T-helper 1 cell (primary cell): ENCODE measurements at places on chromosomes 6 and 20.

DNA sequence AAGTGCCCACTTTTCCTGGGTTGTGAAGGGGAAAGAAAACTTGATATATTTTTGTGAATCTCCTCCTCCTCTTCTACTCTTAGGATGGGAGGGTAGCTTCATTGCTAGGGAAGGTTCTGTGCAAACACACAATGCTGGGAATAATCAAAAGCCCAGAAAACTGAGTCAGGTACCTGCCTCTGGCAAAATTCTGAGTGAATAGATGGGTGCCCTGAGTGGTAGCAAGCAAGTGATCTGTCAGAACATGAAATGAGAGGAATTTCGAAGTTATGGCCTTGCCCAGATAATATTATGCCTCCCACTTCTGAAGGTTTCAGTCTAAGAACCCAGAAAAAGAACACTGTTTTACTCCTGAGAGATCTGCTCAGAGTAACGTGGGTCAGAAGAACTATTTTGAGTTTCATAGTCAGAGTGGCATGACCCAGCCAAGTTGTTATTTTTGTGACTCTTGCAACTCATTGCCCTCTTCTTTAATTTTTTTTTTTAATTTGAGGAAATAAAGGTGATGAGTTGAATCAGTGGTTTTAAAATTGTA, 158.3 kb downstream of the BMP2 start:
- no peak for DNase-seq

DNA sequence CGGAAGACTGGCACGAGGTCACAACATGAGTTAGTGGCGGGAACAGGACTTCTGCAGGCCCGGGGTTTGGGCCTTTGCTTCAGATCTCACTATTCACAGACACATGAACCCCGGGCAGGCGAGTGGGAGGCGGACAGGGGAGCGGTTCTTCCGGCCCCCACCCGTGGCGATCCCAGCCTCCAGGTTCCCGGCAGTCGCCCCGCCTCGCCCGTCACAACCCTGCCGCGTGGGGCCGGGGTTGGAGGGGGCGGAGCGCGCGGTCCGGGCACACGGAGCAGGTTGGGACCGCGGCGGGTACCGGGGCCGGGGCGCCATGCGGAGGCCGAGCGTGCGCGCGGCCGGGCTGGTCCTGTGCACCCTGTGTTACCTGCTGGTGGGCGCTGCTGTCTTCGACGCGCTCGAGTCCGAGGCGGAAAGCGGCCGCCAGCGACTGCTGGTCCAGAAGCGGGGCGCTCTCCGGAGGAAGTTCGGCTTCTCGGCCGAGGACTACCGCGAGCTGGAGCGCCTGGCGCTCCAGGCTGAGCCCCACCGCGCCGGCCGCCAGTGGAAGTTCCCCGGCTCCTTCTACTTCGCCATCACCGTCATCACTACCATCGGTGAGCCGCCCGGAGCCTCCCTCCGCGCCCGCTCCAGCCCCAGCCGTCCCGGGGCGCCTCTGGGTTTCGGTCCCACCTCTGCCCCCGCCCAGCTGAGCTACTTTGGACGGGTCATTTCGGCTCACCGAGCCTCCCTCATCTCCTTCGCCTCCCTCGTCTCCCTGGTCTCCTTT, at the start of gene KCNK15:
TSS of gene KCNK15 (plus strand) at position 268 of the 769 bp plus-strand sequence. CDS start at position 314, 46 bp downstream.
- DNase-seq = no peak

- no peak for DNase-seq
These were observed 30.8 kb downstream of the DUSP22 start for GRCh38 chr6:322940-323729.

DNA sequence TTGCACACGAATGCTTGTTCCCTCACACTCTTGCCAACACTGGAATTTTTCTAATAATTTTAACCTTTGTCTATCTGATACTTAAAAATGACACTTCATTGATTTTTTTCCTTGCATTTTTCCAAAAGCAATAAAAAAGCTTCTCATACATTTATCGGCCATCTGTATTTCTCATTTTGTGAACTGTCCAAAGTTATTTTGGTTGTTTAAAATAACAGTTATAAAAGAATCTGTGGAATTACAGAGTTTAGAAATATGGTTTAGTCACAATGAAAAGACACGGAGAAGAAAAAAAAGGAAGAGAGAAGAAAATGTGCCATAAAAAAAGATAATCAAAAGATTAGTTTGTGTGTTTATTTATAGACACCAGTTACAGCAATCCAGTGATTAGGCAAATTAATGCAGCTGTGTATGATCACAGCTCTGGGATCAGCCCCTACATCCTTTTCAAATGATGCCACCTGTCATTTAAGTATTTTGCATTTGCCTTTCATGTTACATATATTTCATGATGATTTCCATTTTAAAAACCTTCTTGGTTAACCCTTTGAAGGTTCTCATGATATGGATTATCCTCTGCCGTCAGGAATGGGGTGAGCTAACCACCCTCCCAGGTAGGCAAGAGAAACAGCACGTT, 171.7 kb downstream of the BACH2 start:
- no peak for DNase-seq

- DNase-seq = no peak
These were observed 2.8 kb downstream of the NKX2-4 start for GRCh38 chr20:21394551-21394950.

DNA sequence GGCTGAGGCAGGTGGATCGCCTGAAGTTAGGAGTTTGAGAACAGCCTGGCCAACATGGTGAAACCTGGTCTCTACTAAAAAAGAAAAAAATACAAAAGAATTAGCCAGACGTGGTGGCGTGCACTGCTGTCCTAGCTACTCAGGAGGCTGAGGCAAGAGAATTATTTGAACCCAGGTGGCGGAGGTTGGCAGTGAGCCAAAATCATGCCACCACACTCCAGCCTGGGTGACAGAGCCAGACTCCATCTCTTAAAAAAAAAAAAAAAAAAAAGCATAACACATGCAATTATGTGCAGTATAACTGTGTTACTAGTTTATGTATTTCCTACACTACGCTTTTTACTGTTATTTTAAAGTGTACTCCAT, 31.9 kb upstream of the FAM135A start:
- DNase-seq = no peak

GRCh38 chr20:37414224-37415035, 68.5 kb downstream of the SRC start:
- no peak for DNase-seq

- no peak for DNase-seq
These were observed 2.4 kb downstream of the COL20A1 start for GRCh38 chr20:63295422-63295821.

DNA sequence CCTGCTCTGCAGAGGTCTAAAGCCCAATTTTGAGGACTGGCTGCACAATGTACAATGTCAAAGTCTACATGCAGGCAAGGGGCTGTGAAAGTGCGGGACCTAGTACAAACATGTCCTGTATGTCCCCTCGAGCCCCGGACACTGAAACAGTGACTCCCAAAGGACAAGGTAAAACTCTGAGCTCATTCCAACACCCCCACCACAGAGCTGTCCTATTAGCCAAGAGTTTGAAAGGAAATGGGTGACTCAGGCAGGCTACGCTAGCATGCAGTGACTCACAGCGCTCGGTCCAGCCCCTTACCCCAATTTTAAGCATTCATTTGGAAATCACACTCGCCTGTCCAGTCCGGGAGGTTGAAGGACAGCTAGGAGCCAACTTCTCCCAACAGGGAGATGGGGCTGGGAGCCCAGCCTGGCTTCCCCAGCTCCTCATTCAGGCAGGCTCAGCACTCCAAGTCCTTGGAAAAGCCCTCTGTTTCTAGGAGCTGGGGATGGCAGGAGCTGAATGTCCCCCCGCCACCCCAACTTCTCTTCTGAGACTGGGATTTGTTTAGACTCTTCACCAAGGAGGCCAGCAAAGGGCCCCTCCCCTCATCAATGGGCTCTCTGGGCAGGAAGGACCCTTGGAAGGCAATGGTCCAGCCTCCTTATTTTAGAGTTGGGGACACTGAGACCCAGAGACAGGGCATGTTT, 3.9 kb downstream of the SDC4 start:
- no peak for DNase-seq

DNA sequence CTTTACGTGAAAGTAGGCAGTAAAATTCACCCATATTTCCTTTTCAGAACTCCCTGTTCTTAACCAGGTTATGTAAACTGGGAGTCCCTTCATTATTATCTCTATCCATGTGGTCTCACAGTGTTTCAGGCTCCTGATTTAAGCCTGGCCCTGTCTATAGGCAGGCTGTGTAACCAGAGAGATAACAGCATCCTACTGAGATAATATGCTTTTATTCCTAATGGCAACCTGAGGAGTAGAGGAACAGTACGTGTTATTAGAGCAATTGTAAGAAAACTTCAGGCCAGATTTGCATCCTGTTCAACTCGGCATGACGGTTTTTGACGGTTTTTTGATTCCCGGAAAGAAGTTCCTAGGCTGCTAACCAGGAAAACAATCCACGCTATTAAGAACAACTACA, 16.9 kb downstream of the FUT9 start:
- no peak for DNase-seq

GRCh38 chr6:158006821-158007570, 25.3 kb downstream of the SYNJ2 start:
- no peak for DNase-seq

- no peak for DNase-seq
These were observed 63.4 kb downstream of the RREB1 start for GRCh38 chr6:7171119-7171518.

GRCh38 chr6:30820193-30820592, 64.1 kb upstream of the DDR1 start:
- DNase-seq = no peak

- no peak for DNase-seq
These were observed 5.5 kb downstream of the ANKEF1 start for GRCh38 chr20:10040070-10040975.

- no peak for DNase-seq
These were observed 191.6 kb upstream of the PRDM1 start for GRCh38 chr6:105894556-105894955.

GRCh38 chr6:146595972-146596731, 2.6 kb upstream of the ADGB start:
- DNase-seq = no peak

DNA sequence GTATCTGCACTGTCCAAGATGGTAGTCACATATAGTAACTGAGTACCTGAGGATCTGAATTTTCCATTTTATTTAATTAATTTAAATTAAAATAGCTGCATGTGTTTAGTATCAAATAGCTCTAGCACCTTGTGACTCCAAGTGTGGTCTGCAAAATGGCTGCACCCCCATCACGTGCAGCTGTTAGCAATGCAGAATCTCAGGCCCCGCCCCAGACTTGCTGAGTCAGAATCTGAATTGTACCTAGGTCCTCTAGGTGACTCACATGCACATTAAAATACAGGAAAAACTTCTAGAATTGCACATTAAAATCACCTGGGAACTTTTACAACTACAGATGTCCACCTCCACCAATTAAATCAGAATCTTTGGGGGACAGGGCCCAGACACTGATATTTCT, 19.2 kb upstream of the FAM83C start:
- no peak for DNase-seq

GRCh38 chr20:52242237-52243230, 51.0 kb upstream of the ZFP64 start:
- DNase-seq = no peak

- DNase-seq = no peak
These were observed 281.2 kb upstream of the SUPT3H start for GRCh38 chr6:45658958-45659357.

DNA sequence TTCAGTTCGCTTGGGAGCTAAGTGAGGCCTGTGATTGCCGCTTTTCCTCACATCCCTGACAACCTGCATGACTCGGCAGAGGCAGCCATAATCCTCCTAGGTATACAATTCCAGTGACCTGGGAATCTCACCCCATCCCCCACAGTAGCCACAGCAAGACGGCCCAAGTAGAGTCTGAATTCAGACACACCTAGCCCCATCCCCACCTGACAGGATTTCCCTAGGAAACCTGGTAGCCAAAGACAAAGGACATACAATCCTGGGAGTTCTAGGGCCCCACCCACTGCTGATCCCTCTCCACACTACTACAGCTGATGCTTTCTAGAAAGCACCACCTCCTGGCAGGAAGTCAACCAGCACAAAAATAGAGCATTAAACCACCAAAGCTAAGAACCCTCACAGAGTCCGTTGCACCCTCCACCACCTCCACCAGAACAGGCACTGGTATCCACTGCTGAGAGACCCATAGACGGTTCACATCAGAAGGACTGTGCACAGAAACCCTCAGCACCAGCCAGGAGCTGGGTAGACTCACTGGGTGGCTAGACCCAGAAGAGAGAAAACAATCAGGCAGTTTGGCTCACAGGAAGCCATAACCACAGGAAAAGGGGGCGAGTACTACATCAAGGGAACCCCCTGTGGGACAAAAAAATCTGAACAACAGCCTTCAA, 17.9 kb upstream of the RUNX2 start:
- no peak for DNase-seq

DNA sequence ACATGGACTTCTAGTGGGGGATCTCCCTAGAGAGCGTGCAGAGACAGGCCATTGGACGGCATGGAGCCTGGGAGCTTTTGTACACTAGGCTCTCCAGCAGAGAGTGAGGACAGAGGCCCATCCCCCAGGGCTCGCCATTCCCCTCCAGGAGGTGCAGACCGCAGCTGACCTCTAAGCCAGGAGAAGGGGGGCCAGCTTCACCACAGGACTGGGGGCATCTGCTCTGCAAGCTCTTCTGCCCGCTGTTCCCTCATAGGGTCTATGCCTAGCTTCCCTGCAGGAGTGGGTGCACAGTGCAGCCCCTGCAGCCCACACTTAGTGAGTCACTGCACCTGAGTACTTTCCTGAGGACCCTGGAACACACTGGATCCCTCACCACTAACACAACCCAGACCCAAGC, 94.4 kb downstream of the FHL5 start:
- no peak for DNase-seq

DNA sequence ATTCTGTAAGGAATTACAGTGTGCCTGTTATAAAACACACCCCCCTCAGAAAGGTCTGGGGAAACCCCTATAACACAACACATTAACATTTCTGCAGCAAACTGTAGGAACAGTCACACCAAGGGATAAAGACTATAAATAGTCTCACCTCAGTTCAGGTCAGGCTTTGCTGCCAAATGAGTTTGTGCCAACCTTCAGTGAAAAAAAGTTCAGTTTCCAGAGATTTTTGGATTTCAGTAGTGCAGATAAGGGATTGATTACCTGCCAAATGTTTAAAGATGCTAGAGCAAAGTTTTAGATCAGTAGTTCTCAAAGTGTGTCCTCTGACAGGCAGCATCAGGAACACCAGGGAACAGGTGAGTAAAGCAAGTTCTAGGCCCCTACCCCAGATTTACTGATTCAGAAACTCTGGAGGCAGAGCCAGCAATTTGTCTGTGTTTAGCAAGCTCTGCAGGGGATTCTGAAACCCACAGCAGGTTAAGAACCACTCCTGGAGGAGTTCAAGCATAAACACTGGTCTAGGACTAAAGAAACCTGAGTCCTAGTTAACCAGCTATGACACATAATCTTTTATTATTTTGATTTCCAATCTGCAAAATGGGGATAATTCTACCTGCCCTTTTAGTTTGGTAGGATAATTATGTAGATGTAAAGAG, 111.0 kb downstream of the RCAN2 start:
- DNase-seq = no peak

- DNase-seq = no peak
These were observed 261.5 kb downstream of the EYA4 start for GRCh38 chr6:133502441-133503335.

DNA sequence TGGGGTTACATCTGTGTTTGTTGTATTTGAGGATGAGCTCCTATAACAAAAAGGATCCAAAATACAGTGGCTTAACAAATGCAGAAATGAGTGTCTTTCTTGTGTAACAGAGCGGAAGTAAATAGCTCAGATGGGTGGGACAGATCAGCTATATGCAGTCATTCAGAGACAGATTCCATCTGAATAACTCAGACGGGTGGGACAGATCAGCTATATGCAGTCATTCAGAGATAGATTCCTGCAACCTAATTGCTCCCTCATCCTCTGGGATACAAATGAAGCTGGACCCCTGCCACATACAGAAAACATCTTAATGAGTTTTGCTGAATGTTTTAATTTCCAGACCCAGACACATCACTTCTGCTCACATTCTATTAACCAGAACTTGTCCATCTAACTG, 332.3 kb downstream of the BCKDHB start:
- no peak for DNase-seq

GRCh38 chr6:51213811-51214210, 395.1 kb downstream of the TFAP2B start:
- DNase-seq = no peak
